ENCODE measurements at places on chromosomes 12 and 14. TPM values are rescaled to one million over a fixed set of nuclear protein-coding genes. Genes with fewer than 3 reads are reported as not detected.

SLC2A14 gene
- total RNA-seq: not detected

ACACB gene
- 37.5 TPM for total RNA-seq

TEX52 gene
- not detected for total RNA-seq

LTBR gene
- 217 TPM for total RNA-seq

PSMA6 gene
- 56.5 TPM for total RNA-seq

KRT82 gene
- not detected for total RNA-seq

MYO1H gene
- not detected for total RNA-seq
